NCI-H2081 (cell line): ENCODE measurements at places on chromosomes 2 and 18.

- no peak for DNase-seq
Observed at GRCh38 chr2:240502059-240502429, 55.7 kb downstream of the ANKMY1 start.

GRCh38 chr2:15313657-15314056, 247.5 kb downstream of the NBAS start:
- no peak for DNase-seq

DNA sequence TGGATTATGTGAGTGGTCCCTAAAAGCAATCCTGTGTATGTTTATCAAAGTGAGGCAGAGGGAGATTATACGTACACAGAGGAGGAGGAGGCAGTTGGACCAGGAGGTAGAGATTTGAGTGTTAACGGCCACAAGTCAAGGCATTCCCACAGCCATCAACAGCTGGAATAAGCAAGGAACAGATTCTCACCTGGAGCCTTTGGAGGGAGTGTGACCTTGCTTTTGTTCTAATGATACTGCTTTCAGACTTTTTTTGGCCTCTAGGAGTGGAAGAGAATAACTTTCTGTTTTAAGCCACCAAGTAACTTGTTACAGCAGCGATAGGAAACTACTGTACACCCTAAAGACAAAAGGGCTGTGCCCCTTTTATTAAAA, 18.1 kb downstream of the LCLAT1 start:
- no peak for DNase-seq

DNA sequence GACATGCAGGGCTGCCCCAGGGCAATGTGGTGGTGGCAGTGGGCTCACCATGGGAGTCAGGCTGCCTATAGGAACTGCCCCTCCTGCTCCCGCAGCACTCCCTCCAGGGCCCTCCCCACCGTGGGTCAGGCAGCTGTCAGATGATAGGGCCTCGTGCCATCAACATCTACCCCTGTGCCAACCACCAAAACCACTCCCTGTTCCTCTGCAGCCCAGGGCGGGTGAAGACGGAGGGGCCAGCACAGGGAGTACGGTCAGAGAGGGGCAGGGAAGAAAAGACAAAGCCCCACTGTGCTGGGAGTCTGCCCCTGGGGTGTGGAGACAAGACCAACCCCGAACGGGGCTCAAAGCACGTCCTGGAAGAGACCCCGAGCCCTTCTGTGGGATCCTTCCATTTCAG, 97.4 kb downstream of the TNS1 start:
- DNase-seq: no peak

- no peak for DNase-seq
Observed at GRCh38 chr2:237185553-237185925, 99.8 kb downstream of the COPS8 start.

- DNase-seq: no peak
Observed at GRCh38 chr18:10353791-10354190, 100.6 kb upstream of the APCDD1 start.

GRCh38 chr2:237968048-237968862, 1.4 kb downstream of the UBE2F start:
- DNase-seq: peak; percentile 14
